ENCODE measurements at places on chromosomes 11 and 22.

GRCh38 chr22:41799486-41800347 is 762 bp upstream of the CCDC134 start:
- DNase-seq: no peak

DNA sequence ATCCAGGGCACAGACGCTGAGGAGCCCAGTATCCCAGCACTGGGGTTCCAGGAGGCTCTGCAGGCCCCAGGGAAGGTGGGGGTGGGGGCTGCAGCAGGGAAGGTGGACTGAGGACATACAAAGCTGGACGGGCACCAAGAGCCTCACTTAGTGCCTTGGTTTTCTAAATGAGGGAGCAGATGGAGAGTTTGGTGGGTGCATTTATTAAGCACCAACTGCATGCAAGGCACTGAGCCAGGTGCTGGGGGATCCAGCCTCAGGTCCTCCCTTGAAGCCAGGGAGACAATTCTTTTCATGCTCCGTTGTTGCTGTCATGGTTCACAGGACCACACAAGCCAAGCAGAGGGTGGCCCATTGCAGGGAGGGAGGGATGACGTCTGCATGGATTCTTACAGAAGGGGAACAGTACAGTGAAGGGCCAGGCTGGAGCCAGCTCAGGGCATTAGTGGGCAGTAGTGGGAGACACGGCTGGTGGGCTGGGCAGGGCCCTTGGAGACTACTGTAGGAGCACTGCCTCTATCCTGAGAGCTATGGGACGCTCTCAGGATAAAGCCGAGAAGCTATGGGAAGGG is 65.0 kb downstream of the MACROD1 start:
- no peak for DNase-seq

- DNase-seq: no peak
Measured at GRCh38 chr11:121024989-121025388, 1.1 kb downstream of the TBCEL start.

- DNase-seq: no peak
Measured at GRCh38 chr11:16607675-16608644, 130.5 kb upstream of the C11orf58 start.

- no peak for DNase-seq
Measured at GRCh38 chr11:61841636-61842527, 13.8 kb downstream of the FADS2 start.

GRCh38 chr22:17496841-17497240 is 66.5 kb upstream of the SLC25A18 start:
- no peak for DNase-seq

- no peak for DNase-seq
Measured at GRCh38 chr11:1308743-1309497, 512 bp downstream of the TOLLIP start.

DNA sequence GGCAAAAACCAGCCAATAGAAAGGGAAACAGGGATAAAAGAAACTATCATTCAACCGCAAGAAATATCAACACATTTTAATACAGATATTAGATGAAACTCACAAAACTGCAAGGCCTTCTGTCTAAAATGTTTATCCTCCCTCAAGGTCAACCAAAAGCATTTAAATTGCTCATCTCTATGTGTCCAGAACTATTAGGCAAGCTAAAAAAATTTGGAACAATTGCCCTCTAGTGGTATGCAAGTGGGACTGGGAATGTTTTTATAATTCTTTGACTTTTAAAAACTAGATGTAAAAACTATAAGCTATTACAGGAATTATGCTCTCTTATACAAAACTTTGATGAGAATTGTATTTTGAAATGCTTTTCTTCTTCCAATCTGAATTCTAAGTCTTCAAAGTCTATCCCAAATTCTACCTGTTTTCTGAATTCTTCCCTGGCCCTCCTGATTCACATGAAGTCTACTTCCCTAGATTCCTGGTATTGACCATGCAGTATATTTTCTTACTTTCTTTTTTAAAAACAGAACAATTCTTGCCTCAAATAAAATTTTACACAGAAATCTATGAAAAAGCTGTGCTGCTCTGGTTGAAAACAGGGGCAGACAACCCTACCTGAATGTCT is 4.9 kb downstream of the CWC15 start:
- DNase-seq: no peak

GRCh38 chr11:3879216-3879966 is 23.9 kb downstream of the STIM1 start:
- no peak for DNase-seq

- no peak for DNase-seq
Measured at GRCh38 chr11:44226490-44226889, 83.4 kb downstream of the ALX4 start.

- peak; percentile 63 for DNase-seq
Measured at GRCh38 chr11:60700689-60701468, 1.5 kb downstream of the MS4A8 start.

DNA sequence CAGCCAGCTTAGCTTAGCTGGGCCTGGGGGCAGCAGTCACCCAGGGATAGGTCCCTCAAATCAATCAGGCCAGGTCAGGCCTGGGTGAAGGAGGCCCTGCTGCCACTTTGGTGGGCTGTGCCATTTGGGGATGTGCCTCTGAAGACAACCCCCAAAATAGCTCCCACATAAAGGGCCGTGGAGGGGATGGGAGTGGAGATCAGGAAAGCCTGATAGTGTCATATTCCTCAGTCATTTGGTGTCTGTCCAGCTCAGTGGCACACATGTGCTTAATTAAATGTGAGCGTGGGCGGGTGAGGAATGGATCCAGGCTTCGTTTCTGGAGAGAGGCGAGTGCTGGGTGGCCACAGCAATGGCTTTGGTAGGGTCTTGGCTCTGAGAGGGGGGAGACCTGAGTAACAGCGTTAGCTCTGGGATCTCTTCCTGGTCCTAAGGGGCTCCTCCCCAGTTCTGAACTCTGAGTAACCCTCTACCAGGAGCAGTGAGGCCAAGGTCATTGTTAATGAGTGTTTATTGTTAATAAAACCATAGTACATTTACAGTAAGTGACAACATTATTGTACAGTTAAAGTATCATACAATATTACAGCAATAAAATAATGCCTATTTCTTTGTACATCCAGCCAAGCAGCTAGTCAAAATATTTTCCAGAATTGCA is 45.2 kb downstream of the NAT10 start:
- DNase-seq: no peak

DNA sequence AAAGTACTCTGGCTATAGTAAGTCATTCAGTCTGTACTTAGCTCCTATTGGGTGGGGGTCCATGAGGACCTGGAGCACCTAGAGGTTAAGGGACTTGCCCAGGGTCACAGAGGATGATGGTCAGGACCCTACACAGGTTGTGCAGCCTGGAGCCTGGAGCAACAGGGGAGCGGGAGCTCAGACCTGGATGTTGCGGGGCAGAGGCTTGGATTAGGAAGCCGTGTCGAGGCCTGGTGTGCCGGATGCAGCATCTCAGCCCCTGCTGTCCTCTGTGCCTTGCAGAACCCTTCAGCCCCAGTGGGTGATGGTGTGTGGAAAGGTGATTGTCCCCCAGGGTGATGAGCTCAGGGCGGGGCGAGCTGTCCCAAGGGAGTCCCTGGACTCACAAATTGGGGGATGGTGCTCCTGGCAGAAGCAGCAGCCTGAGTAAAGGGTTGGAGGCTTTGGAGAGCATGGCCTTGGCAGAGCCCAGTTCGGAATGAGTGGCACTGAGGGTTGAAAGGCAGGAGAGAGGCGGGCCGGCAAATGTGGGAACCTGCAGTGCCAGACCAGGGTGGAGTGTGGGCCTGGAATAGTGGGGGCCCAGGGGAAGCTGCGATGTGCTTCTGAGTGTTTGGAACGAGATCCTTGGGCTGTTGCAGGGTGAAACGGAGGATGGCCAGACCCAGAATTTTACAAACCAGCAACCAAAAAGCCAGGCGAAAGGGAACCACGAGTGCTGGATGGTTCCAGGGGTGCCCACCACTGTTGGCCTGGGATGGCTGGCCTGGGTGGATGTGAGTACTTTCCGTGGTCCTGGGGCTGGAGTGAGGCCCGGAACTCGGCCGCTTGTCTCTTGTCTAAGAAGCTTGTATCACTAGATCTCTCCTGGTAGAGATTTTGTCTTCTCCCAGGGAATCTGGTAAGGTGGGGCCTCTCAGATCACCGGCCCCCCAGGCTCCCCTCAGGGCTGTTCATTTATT is 2.9 kb downstream of the TPCN2 start:
- DNase-seq: no peak

GRCh38 chr11:125348674-125349309 is 147.3 kb downstream of the FEZ1 start:
- DNase-seq: peak; percentile 16

- DNase-seq: peak; percentile 19
Measured at GRCh38 chr11:898143-898511, 12.5 kb downstream of the CHID1 start.

- DNase-seq: no peak
Measured at GRCh38 chr22:46539169-46539568, 1.7 kb upstream of the CELSR1 start.

DNA sequence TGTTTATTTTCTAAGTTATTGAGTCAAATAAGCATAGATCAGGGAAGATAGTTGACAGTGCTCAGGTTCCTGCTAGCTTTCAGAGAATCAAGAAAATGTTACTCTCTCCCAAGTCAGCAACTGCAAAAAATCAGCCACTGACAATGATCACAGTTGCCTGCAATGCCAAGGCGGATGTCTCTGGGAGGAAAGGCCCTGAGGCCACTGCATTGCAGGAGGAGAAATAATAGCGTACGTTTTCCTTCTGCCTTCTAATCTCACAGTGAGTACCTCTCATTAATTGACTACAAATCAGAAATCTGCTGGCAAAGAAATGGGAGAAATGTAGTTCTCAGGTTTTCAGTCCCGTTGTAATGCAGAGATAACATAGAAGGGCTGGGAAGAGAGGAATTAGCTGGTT is 54.0 kb upstream of the SPON1 start:
- DNase-seq: no peak

DNA sequence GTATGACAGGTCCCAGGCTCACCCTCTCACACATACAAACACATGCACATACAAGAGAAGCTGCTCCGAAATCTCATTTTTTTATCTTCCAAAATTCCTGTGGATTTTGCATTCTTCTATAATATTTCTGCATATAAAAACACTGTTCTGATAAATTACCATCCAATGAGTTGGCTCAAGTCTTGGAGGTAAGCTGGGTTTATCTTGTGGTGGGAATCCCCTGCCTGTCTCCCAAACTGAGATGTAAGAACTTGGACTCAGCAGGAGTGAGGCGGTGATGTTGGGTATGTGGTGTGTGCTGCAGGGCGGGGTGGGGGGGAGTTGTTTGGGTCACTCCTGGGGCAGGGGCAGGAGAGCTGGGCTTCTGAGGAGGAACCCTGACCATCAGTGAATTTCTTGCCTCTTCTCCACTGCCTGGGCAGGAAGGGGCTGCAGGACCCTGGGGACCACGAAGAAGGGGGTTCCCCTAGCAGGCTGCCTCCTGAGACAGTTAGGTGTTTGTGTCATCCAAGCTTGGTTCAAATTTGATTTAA is 6.8 kb upstream of the P2RY6 start:
- DNase-seq: no peak

- no peak for DNase-seq
Measured at GRCh38 chr11:17931595-17931994, 81.3 kb downstream of the SERGEF start.

- DNase-seq: no peak
Measured at GRCh38 chr11:128152796-128153696, 434.3 kb downstream of the ETS1 start.

DNA sequence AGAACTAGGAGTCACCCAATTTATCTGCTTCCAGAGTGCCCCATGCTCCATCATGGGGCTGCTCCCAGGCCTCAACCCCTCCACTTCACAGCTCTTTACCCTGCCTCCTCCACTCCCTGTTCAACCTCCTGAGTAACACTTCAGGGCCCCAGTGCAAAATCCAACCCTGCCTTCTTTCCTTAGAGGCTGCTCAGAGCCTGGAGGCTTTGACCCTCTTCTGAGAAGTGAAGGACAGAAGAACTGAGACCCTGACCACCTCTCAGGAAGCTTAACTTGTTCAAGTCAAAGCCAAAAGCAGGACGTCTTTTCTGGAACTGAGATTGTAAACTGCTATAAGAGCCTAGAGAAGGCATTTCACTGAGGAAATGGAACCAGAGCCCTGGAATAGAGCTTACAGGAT is 15.5 kb downstream of the EIF3F start:
- no peak for DNase-seq

DNA sequence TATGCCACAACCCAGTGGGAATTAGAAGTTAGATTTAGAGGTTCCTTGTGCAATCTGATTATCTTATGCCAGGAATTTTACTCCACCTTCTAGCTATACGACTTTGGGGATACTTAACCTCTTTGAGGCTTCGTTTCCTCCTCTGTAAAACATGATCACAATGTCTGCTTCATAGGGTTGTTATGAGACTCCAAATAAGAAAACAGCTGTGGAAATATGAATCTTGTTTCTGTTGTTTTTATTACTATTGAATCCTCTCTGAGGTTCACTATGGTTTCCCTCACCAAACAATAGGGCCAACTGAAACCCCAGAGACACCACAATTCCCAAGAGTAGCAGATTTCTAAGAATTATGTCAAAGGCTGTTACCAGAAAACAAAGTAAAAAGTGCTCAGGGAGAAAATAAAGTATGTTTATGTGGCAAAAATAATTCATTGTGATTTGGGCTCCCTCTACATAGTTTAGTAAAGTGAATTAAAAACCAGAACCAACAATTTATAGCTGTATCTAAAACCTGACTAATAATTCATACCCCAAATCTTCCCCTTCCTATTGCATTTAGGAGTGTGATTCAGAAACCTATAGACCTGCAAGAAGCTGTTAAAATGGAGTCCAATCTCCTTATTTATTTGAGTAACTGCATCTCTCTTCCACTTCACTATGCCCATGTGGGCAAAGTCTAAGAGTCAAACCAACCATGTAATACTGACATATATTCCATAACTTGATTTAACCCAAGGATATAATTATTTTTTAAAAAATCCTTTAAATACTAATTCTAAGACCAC is 38.4 kb downstream of the AMBRA1 start:
- peak; percentile 71 for DNase-seq

DNA sequence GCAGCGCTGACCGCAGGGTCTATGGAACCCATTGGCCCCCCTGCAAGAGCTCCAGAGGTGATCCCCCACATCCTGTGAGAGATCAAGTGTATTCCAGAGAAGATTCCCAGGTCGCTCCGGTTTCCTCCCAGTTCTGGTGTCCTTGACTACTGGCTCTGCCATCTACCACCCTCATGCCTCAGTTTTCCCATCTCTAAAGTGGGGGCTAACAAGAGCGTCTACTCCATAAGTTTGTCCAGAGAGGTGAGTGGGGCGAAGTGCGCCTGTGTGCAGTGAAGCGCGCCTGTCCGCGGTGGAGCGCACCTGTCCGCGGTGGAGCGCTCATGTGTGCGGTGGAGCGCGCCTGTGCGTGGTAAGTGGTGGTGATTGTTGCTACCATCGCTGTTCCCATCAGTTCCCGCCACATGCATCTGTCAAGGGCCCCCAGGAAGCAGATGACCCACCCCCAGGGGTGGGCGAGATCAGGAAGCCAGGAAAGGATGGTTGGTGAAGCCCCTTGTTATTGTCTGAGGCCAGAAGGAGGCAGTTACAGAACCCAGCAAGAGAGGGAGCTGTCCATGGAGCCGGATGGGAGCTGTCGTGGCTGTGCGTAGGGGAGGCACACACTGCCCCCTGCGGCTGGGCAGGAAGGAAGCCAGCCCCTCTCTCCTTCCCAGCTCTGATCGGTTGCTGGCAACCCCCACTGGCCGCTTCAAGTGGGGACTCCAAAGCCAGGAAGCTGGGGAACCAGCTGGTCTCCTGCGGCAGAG is 73.2 kb upstream of the FGF3 start:
- DNase-seq: no peak
